ENCODE measurements at places on chromosomes 1 and 21. TPM values are rescaled to one million over a fixed set of nuclear protein-coding genes. Genes with fewer than 3 reads are reported as not detected.

- no peak for DNase-seq
These were observed 204.9 kb downstream of the TBX15 start for GRCh38 chr1:118783095-118783758.

- DNase-seq: no peak
These were observed 22.2 kb upstream of the KIF1B start for GRCh38 chr1:10188133-10188650.

- no peak for DNase-seq
These were observed 20.0 kb downstream of the FOXD3 start for GRCh38 chr1:63342402-63342801.

DNA sequence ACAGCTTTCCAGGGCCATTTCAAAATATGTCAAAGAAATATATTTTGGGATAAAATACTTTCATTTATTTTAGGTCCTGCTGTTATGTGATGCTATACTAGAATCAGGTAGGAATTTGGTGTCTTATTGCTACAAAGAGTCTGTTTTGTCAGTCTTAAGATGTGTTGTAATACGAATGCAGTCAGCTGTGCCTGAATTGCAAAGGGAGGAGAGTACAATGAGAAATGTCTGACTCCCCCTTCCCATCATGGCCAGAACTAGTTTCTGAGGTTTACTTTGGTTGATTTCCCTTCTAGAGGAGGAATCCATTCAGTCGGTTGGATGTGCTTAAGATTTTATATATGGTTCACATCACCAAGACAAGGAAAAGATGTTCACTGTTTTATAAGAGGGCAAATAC, 75.7 kb upstream of the TNFSF18 start:
- no peak for DNase-seq

GRCh38 chr1:68673771-68674170, 176.9 kb upstream of the DEPDC1 start:
- no peak for DNase-seq

DNA sequence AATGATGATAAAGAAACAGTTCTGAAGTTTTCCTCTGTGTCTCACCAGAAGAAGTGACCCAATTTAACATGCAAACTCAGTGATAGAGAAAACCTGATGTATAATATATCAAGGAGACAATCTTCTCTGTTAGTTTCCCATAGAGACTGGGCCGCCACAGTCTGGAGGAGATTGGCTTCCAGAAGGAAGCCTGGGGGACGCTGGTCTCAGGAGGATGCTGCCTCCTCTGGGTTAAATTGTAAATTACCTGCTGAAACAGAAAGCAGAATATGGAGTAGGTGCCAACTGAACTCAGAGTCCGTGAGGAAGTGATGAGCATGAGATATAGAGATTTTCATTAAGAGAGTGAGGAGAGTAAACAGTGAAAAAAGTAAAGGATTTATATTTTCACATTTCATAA, 15.8 kb downstream of the OR14I1 start:
- no peak for DNase-seq

GRCh38 chr1:192832492-192832891, 23.7 kb downstream of the RGS2 start:
- no peak for DNase-seq

- no peak for DNase-seq
These were observed 3.9 kb downstream of the FNDC7 start for GRCh38 chr1:108716437-108717230.

- DNase-seq: peak; percentile 51
These were observed 68.5 kb downstream of the GIPC2 start for GRCh38 chr1:78114034-78114956.

DNA sequence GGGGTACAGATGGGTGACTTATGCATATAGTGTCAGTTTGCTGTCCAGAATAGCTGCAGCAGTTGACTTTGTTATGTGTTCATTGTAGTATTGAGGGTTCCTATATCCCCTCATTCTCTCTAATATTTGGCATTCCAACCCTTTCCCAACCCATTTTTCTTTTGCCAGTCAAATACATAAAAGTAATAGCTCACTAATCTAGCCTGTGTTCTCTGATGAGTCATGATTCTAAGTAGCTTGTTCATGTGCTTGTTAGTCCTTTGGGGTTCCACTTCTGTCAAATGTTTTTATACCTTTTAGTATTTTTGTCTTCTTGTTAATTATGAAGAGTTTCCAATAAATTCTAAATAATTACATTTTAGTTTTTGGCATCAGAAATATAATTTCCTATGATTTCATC, 99.2 kb upstream of the MROH9 start:
- DNase-seq: no peak

DNA sequence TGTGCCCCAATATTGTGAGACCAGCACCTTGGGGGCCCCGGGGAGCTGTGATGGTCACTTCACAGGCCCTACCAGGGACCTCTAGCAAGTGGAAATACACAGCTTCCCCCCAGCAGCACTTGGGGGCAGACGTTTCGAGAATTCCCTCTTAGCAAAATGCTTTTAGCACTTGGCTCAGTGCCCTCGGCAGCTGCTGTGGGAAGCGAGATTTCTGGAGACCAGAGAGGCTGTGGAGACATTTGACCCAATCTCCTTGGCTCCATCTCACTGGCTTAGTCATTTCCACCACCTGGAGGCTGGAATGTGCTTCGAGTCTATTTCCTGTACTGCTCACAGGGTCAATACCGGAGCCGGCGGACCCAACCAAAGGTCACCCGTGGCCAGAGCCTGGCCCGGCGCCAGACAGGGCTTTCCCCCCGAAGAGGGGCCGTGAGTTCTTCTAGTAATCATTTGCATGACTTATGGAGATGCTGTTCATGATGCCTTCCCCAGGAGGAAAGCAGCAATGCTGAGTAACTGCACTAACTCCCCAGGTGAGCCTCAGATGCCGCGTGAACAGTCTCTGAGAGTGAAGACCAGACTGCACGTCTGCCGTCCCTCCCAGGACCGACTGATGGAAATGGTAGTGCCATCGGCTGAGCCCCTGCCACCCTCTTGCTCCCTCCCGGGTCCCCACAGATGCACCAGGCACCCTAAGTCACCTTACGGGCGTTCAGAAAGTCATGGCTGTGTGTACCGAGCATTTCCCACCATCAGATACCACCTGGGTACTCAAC, 4.4 kb upstream of the C2CD2 start:
- DNase-seq: peak; percentile 78

- no peak for DNase-seq
These were observed 36.7 kb upstream of the APOBEC4 start for GRCh38 chr1:183689762-183690204.

DNA sequence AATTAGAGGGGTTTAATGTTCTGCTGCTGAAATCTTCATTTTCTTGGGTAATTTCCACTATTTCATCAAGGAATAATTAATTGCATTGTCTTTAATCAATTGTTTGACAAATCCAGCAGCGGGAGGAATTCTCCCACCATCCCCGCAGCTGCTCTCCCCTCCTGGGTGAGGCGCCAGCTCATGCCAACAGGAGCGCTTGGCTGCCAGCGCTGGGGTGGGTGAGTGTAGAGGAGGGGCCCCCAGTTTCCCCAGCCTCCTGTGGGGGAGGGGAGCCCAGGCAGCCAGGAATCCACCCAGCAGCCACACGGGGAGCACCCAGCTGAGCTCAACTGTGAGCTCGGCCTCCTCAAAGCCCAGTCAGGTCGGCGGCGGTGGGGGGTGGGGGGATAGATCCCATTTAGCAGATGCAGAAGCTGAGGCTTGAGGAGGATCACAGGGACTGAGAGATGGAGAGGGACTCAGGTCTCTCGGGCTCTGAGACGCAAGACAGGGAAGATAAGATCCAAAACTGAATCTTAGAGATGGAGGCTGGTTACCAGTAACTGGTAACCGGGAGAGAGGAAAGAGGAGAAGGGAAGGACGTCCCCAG, 46.5 kb downstream of the FOXO6 start:
- DNase-seq: no peak

GRCh38 chr1:244431166-244431565, 20.5 kb downstream of the ADSS2 start:
- DNase-seq: no peak

- no peak for DNase-seq
These were observed at the start of gene CCDC18 for GRCh38 chr1:93180723-93181613. TSS of gene CCDC18 (plus strand) at chr1:93180724. CDS start at chr1:93183362, 2,638 bp downstream.

- no peak for DNase-seq
These were observed 19.7 kb upstream of the DEGS1 start for GRCh38 chr1:224163311-224163710.

GRCh38 chr1:170978371-170978910, 43.1 kb downstream of the MROH9 start:
- DNase-seq: no peak

DNA sequence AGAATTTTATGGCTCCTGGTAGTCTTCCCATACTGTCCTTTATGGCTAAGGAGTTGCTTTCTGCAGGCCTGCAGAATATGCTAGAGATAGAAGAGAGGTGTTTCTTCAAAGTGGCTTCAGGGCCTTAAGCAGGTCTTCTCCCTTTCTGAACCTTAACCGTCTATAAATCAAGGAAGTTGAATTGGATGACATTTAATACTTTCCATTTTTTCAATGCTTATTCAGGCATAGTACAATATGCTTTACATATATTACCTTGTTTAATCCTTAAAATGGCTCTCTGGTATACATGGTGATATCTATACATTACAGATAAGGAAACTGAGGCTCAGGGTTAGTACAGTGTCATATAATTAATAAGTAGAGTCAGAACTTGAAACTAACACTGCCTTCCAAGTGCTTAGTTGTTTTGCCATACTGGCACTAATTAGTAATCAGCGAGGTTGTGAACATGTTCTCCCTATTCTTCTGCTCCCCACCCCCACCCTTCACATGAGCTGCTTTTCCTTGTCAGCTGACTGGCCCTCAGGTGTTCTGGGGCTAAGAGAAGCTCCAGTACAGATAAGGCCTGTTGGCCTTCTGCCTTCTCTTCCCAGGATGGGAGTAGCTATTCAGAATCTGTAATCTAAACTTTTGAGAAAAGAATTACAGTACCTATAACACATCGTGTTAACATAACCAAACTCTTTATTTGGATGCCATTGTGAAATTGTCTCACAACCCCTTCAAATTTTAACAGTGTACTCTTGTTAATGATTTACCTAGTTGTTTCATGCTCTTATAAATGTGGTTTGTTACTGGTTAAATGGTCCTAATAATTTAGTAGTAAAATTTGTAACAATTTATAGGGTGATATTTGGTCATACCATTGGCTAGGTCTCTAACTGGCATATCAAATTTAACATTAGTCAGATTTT, 13.6 kb downstream of the NFYC start:
- no peak for DNase-seq

DNA sequence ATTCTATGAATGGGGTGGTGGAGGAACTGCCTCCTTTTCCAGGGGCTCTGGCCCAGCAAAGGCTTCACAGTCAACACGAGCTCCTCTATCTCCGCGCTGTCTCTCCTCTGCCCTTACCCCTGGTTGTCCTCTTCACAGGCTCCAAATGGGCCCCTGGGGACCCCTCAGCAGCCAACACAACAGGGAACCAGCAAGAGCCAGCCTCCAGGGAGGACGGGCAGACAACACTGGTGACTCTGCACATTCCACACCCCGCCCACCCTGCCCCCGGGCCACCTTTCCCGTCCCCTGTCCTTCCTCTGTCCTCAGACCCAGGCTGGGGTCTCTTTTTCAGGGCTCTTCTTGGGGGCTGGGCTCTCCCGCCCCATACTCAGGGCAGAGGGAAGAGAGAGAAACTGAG, 17.5 kb upstream of the ETV3 start:
- DNase-seq: no peak

GRCh38 chr1:183240526-183240825, 54.4 kb downstream of the LAMC2 start:
- DNase-seq: no peak

- no peak for DNase-seq
These were observed 11.2 kb downstream of the MEF2D start for GRCh38 chr1:156489166-156489934.

GRCh38 chr21:42607525-42608102, 45.8 kb upstream of the PDE9A start:
- no peak for DNase-seq

DNA sequence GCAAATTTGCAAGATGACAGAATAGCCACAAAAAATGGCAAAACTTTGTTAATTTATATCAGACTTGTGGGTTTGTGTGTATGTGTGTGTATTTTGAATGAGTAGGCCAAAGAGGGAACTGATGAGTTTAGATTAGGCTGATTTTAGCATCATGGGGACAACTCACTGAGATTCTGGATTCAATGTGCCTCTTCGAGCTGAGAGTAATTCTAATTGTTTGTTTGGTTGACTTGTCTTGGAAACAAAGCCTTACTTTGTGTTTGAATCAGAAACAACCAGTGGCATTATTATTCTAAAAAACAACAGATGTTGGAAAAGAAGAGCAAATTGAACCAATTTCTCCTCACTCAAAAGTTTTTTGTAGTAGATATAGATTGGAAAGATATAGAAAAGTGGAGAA, 40.5 kb upstream of the C21orf91 start:
- no peak for DNase-seq

GRCh38 chr1:215417122-215417521, 150.0 kb upstream of the KCTD3 start:
- DNase-seq: no peak

Gene MACO1
- 103 TPM for total RNA-seq

Gene WDTC1
- 15.5 TPM for total RNA-seq

Gene S100A8
- 7.3 TPM for total RNA-seq

Gene ARHGEF16
- total RNA-seq: not detected

Gene GBP4
- 0.82 TPM for total RNA-seq
